AG04450 (cell line): ENCODE measurements at places on chromosomes 4 and X. TPM values are rescaled to one million over a fixed set of nuclear protein-coding genes. Genes with fewer than 3 reads are reported as not detected.
A peak's percentile ranks its signal among the peaks of the same experiment; 100 is the strongest.

The USP46 gene
- 66.6 and 69.1 TPM in 2 replicates for polyA plus RNA-seq

The GLRA3 gene
- not detected in 2 replicates for polyA plus RNA-seq

The MAOB gene
- polyA plus RNA-seq, result 0.48 and 0.52 TPM in 2 replicates

The SHROOM2 gene
- polyA plus RNA-seq, result 9.9 and 13.2 TPM in 2 replicates

The XAGE2 gene
- polyA plus RNA-seq, result not detected in 2 replicates

The CD38 gene
- polyA plus RNA-seq, result 0.02 TPM in 1 of 2 replicates, not detected in the other

The ABCG2 gene
- polyA plus RNA-seq, result 1.1 and 1.2 TPM in 2 replicates

The POLR2B gene
- polyA plus RNA-seq, result 116 and 163 TPM in 2 replicates

The SPATA4 gene
- polyA plus RNA-seq, result 0.09 and 0.11 TPM in 2 replicates

The SRPK3 gene
- polyA plus RNA-seq, result 0.27 and 0.51 TPM in 2 replicates

The ETDC gene
- not detected in 2 replicates for polyA plus RNA-seq

The CTAG2 gene
- polyA plus RNA-seq, result not detected in 2 replicates

The UGT2B15 gene
- not detected in 2 replicates for polyA plus RNA-seq

The MAGIX gene
- polyA plus RNA-seq, result 0.40 and 0.82 TPM in 2 replicates

The F11 gene
- polyA plus RNA-seq, result not detected in 2 replicates

The ASB9 gene
- polyA plus RNA-seq, result 0.22 and 0.35 TPM in 2 replicates

The SLC9B1 gene
- 0.32 and 0.35 TPM in 2 replicates for polyA plus RNA-seq

The ARMCX1 gene
- polyA plus RNA-seq, result 31.9 and 40.5 TPM in 2 replicates

The XK gene
- polyA plus RNA-seq, result 0.07 and 0.11 TPM in 2 replicates

DNA sequence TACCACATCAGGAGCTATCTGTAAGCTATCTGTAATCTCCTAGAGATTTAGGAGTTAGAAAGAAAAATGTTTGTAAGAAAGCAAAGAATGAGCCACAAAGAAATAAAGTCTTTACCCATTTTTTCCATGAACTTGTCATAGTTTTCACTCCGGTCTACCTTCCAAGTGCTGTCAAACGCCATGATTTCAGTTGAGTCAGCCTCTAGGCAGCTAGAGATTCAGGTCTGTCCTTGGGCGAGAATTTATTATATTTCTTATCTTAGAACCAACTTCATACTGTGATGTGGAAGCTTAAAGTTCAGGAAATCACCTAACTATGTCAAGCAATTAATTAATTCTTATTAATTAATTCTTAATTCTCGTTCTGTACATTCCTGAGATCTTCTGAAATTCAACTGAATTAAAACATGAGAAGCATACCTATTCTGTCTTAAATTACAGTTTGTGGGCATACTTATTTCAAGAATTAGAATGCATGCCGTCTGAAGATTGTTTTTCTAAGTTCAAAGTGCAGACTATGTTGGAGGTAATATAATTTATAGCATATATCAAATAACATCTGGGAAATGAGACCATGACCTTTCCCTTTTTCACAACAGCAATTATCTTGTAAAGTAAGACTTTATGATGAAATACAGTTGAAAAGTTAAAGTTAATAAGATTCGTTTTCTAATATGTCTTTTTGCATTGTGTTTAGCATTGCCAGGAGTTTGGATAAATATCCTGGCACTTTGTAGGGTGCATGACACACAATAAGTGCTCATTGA is at the start of gene FABP2:
FABP2 (minus strand) TSS at position 218 of the 767 bp plus-strand sequence; CDS start at position 182, 36 bp downstream.
- no peak for DNase-seq

GRCh38 chrX:118596390-118596789 is 100.8 kb downstream of the DOCK11 start:
- no peak for DNase-seq

DNA sequence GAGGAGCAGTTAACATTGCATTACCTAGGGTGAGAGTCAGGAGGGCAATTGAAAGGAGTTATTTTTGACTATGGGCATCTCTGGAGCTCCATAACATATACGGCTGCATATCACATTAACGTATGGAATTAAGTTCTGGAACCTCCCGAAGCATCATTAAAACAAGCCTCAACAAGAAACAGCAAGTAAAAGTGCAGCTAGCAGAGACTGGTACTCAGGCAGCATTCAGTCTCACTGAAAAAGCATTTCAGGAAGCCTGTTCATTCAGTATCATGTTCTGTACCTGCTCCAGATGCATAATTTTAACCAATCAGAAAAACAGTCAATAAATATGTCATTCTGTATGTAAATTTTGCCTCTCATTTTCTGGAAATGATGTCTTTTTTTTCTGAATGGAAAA is 299.6 kb downstream of the EPHA5 start:
- DNase-seq, result no peak

GRCh38 chr4:26525136-26525770 is 35.0 kb upstream of the CCKAR start:
- peak; percentile 36 for DNase-seq

- peak; percentile 78 for DNase-seq
These were observed 135.6 kb downstream of the TSPAN5 start for GRCh38 chr4:98522636-98523395.

- no peak for DNase-seq
These were observed 4.6 kb downstream of the RAB33A start for GRCh38 chrX:130176354-130176776.

- DNase-seq, result no peak
These were observed 10.0 kb upstream of the HAND2 start for GRCh38 chr4:173539986-173540385.

GRCh38 chrX:47568656-47569295 is 7.8 kb downstream of the ARAF start:
- no peak for DNase-seq

GRCh38 chr4:152620218-152620617 is 59.6 kb downstream of the TMEM154 start:
- DNase-seq, result no peak

GRCh38 chrX:64977830-64978229 is 1.6 kb upstream of the ZC4H2 start:
- DNase-seq, result no peak

GRCh38 chr4:86919561-86920223 is 15.1 kb upstream of the AFF1 start:
- DNase-seq, result no peak

DNA sequence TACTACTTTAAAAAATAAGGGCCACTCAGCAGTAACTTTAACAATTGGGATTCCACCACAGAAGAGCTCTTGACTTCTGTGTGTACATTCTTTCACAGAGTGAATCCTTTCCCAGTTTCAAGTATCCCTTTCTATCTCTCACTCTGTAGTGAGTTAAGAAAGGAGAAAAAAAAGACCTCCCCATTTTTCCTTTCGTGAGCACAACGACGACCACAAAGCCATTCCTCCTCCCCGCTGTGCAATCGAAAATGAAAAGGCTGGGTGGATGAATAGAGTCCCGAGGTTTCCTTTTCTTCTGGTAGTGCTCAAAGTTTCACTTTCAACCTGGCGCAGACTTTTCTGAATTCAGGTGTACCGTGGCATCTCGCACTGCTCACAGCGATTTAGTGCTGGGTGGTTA is 58.0 kb downstream of the TAB3 start:
- DNase-seq, result no peak

GRCh38 chr4:165368114-165368513 is 10.7 kb upstream of the CPE start:
- DNase-seq, result no peak

GRCh38 chrX:49166914-49167739 is 4.6 kb downstream of the MAGIX start:
- no peak for DNase-seq

- no peak for DNase-seq
These were observed 43.6 kb upstream of the SPP1 start for GRCh38 chr4:87931932-87932331.

DNA sequence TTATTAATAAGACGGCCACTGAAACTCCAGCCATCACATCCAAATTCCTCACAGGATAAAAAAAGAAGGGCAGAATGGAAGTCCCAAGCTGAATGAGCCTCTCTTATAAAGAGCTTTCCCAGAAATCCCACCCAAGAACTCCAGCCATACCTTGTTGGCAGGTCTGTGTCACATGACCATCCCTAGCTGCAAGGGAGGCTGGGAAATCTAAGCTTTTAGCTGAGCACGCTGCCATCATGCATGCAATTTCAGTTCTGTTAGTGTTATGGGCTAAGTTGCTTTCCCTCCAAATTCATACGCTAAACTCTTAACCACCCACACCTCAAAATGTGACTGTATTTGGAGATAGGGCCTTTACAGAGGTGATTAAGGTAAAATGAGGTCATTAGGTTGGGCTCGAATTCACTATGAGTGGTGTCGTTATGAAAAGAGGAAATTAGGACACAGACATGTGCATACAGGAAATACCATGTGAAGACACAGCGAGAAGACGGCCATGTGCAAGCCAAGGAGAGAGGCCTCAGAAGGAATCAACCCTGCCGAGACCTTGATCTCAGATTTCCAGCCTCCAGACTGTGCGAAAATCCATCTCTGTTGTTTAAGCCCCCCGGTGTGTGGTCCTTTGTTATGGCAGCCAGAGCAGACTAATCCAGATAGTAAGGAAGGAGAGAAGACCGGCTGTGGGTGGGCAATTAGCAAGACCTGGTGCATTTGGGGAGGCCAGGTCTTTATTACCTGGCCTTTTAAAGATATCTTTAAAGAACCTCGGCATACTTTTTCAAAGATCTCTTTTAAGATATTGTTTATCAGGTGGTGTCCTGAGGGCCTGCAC is 317.6 kb downstream of the BCOR start:
- no peak for DNase-seq

- DNase-seq, result no peak
These were observed 40.1 kb upstream of the SCML1 start for GRCh38 chrX:17697191-17697590.

DNA sequence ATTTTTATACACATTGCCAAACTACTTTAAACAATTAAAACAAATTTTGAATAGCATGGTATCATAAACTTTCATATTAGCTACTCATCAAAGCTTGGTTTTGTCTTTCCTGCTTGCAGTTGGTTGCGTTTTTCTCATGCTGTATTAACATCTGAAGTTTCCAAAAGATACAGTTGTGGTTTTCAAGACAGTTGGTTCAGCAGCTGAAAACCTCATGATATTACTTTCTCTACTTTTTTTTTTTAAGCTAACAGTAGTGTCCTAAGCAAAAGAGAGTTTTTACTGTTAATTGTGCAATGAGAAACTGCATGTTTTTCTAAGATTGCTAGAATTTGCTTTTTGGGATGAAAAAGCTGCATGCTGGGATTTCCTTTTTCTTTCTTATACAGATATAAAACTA is 15.2 kb downstream of the RUFY3 start:
- no peak for DNase-seq

- no peak for DNase-seq
These were observed 194.7 kb downstream of the OPHN1 start for GRCh38 chrX:68238568-68238967.

DNA sequence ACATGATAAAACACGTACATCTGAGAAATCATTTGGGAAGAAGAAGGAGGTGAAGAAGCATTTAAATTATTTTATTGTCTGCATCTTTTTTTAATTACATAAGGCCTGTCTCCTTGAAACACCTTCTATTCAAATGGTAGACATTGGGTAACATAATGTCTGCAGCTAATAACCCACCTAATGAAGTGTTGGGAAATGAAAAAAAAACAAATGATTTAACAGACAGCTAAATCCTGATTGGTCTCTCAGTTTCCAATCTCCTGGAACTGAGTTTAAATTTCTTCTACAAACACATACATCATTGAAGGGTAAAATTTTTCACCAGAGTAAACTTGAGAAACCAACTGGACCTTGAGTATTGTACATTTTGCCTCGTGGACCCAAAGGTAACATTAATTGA is at the start of gene AMTN:
AMTN (plus strand) TSS at position 301 of the 400 bp plus-strand sequence. CDS start 209 bp downstream, outside the sequence.
- no peak for DNase-seq

GRCh38 chrX:153434801-153435200 is 11.1 kb downstream of the TREX2 start:
- no peak for DNase-seq

GRCh38 chrX:39381422-39381821 is 580.2 kb downstream of the MID1IP1 start:
- DNase-seq, result no peak

- DNase-seq, result no peak
These were observed 40.4 kb upstream of the TLR2 start for GRCh38 chr4:153643406-153644383.

GRCh38 chr4:13399257-13399656 is 84.9 kb downstream of the RAB28 start:
- DNase-seq, result no peak

DNA sequence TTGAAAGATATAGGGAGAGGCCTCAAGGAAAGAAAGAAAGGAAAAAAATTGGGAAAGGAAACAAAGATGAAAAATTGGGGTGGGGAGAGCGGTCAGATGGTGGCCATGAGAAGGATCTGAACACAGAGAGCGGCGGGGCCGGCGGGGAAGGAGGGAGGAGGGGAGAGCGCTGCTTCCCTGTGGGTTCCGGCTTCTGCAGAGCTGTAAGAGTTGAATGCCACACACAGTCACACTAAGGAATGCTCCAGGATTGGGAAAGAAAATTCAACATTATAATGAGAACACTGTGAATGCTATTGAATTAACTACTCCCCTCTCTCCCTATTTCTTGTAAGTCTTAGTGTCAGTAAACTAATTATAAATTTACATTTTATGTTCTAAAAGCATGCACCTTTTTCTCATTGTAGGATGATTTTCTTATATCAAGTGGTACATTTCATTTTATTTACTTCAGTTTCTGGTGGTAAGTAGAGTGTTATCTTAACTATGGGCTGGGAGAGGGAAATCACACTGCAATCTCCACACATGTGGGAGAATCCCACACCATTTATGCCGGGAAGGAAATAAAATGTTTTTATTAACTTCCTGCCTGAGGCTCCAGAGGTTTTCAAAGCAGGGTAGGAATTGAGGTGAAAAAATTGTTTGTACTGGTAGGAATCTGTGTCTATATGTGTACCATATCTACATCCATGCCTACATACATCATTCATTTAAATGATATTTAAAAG is 904 bp downstream of the F11 start:
- no peak for DNase-seq

- no peak for DNase-seq
These were observed 29.4 kb downstream of the SASH3 start for GRCh38 chrX:129808829-129809796.

DNA sequence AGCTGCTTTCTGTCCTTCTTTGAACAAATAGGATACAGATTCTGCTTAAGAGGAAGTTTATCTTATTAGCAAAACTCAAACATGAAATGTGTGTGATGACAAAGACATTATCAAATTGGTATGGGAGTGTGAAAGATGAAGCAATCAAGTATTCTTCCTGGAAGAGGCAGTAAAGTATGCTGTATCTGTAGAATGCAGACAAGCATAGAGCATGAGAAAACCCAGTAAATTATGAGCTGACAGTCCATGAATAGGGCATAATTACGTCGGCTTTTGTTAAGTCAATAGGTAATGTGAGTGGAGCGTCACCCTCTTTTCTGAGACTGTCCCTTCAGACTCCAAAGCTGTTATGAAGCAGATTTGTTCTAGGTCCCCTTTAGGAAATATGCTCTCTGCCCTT is 458.6 kb upstream of the NWD2 start:
- DNase-seq, result no peak

GRCh38 chrX:151695583-151696340 is 504 bp downstream of the PRRG3 start:
- DNase-seq, result no peak

- DNase-seq, result no peak
These were observed 137.5 kb downstream of the CPE start for GRCh38 chr4:165516281-165516833.

- no peak for DNase-seq
These were observed 109.2 kb upstream of the HS3ST1 start for GRCh38 chr4:11537846-11538245.
